ENCODE measurements at places on chromosomes 3 and 15. TPM values are rescaled to one million over a fixed set of nuclear protein-coding genes. Genes with fewer than 3 reads are reported as not detected.

- no peak for DNase-seq
Measured at GRCh38 chr3:190182418-190183043, 61.8 kb upstream of the P3H2 start.

DNA sequence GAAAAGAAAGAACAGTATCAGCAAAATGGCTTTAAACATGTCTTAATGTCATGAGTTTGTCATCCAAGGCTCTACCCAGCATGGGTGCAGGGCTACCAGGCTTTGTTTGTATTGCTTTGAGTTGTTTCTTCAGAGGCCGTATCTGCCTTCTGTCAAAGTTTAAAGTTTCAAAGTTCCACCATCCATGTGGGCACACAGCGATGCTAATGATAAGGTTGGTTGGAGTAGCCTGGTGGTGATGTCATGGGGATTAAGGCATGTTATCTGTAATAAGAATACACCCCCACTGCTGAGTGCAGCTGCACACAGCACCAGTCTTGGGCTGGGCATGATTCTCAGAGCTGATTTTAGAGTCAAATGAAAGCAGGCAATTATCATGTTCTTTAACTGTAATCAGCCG, 72.0 kb upstream of the LRTM1 start:
- DNase-seq = peak; percentile 80

- no peak for DNase-seq
Measured at GRCh38 chr3:147371140-147371539, 35.2 kb downstream of the ZIC4 start.

- DNase-seq = peak; percentile 26
Measured at GRCh38 chr3:66270701-66271100, 49.9 kb downstream of the SLC25A26 start.

RETNLB gene
- total RNA-seq = not detected
